ENCODE measurements at places on chromosomes 4 and X.

DNA sequence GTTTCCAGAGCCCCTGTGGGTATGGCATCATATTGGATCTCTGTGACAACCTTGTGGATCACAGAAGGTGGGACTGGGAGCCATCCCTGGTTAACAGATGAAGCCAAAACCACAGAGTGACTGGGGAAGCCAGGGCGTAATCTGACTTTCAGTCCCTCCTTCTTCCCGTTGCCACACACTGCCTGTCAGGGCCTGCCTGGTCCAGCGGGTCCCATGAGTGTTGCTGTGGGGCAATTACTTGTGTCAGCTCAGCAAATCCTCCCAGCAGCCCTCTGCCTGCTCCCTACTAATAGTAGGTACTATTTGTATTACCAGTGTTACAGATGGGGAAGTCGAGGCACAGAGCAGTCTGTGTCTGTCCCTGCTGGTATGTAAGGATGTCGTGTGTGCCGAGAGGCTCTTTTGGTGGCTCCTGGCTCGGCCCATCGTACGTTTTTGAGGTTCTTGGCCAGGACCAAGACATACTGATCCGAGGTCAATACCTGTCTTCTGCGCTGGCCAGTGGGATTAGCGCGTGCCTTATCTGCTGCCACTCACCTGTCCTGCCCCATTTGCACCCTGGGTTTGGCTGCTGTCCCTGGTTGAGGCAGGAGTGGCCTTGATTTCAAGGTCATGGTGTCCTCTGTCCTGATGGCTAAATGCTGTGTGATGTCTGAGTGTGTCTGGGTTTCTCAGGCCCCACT lies 5.7 kb downstream of the NSG1 start:
- no peak for DNase-seq

DNA sequence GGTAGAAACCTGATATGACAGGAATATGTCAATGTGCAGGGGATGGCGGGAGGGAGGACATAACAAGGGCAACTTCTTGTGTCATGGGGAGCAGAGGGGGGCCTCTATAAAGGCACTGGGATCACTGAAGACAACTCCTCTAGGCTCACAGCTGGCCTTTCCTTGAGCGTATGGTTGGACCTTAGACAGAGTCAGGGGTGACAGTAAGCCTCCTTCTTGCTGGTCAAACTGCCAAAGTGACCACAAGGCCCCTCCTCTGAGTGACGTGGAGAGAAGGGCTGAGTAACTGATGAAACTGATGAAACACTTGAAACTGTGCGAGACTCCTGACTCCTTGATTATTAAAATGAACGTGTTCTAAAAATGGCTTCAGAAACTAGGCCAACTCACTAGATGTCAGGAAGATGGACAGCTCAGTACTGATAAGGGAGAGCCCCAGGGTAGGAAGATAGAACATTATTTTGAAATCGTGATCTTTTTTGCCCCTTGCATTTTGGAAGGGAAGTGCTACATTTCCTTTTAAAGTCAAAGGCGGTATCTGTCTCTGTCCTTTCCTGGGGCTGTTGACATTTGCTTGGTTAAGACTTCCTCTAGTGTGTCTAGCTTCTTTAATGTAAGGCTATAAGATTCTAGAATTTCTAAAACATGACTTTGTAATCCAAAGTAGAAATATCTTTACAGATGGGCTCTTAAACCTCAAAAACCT lies 1.6 kb downstream of the RAB33A start:
- no peak for DNase-seq

- DNase-seq = no peak
Measured at GRCh38 chrX:151814767-151815166, 80.2 kb downstream of the CNGA2 start.

- no peak for DNase-seq
Measured at GRCh38 chrX:30521440-30522182, 56.0 kb downstream of the TASL start.

GRCh38 chr4:84235126-84235944 lies 263.8 kb downstream of the NKX6-1 start:
- DNase-seq = no peak

DNA sequence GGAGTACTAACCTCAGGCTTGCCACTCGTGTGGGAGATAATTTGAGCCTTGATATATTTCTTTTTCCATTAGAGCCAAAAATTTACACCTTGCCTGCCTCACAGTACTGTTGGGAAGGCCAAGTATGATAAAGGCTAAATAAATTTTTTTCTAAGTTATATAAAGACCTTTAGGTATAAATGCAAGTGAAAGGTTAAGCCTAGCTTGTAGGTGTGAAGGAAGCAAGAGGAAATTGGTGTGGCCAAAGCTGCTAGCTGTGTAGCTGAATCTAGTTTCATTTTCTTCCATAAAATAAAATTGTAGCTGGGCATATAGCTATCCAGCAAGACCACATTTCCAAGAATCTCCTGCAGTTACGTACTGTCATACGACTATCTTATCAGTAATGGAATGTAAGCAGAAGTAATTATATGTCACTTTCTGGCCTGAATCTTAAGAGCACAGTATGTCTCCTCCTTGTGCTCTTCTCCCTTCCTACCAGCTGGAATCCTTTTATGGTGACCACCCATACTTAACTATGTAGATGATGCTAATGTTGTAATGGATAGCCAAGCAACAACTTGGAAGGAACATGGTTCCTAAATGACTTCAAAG lies 14.3 kb upstream of the GABRE start:
- no peak for DNase-seq

GRCh38 chrX:115525486-115525885 lies 35.5 kb upstream of the PLS3 start:
- DNase-seq = no peak

Measured in HS-5 (cell line).